ENCODE measurements at places on chromosomes 6 and 20. TPM values are rescaled to one million over a fixed set of nuclear protein-coding genes. Genes with fewer than 3 reads are reported as not detected.

The PHACTR3 gene
- 4.5 TPM for total RNA-seq

The PRDM13 gene
- total RNA-seq: not detected

The PLAGL2 gene
- total RNA-seq: 18.6 TPM

The LYRM4 gene
- total RNA-seq: 36.1 TPM

The ATP6V1G2 gene
- total RNA-seq: 2.4 TPM

The ADTRP gene
- total RNA-seq: 25.3 TPM

The ZBTB46 gene
- total RNA-seq: 0.63 TPM

All from MCF 10A (cell line).